Activated T-helper 1 cell treated with anti-CD3 and anti-CD28 coated beads, Interleukin-12 subunit alpha, Interleukin-12 subunit beta, Interleukin-2, Interleukin-4 antibody, amounts not matched to agents 30 ng/mL and 10 ng/mL and 1 ng/mL, durations not matched to agents 14 hours and 24 hours and 36 hours (primary cell): ENCODE measurements at places on chromosomes 3 and 15. TPM values are rescaled to one million over a fixed set of nuclear protein-coding genes. Genes with fewer than 3 reads are reported as not detected.

- H3K4me1 ChIP-seq = peaks cover 11% of the 10 kb centered on the region
- peaks cover 70% of the 10 kb centered on the region for H3K27me3 ChIP-seq
- H3K27ac ChIP-seq = no peak overlapping the region
- no peak overlapping the region for H3K4me3 ChIP-seq
- no peak for DNase-seq
These were observed 33.3 kb upstream of the XCR1 start for GRCh38 chr3:46060551-46060950.

Gene TMEM40
- not detected in 2 replicates for total RNA-seq

Gene PEAK1
- total RNA-seq = 24.3 and 27.0 TPM in 2 replicates

GRCh38 chr3:4897765-4898453 lies 81.3 kb upstream of the BHLHE40 start:
- DNase-seq = no peak
- peaks cover 24% of the 10 kb centered on the region for H3K36me3 ChIP-seq
- H3K4me3 ChIP-seq = no peak overlapping the region
- H3K27ac ChIP-seq = peak overlapping the region; percentile 90
- no peaks in the 10 kb centered on the region for H3K27me3 ChIP-seq

DNA sequence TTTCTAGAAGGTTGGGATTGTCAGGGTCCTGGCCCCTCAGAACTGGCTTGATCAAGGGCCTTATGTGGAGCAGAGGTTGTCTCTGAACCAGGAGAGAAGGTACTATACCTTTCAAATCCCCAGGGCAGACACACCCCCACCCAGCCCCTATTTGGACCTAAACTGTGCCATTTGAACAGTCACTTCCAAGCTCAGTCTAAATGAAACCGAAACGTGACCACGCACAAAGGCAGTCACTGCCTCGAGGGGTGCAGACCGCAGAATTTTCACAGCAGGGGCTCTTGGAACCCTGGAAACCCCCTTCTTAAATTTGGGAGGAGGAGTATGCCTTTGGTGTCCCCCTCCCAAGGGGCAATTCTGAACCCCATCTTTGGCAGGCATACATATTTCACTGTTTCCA lies 53.7 kb downstream of the GRIP2 start:
- DNase-seq = no peak
- H3K4me3 ChIP-seq = no peak overlapping the region
- H3K27ac ChIP-seq = no peak overlapping the region
- peaks cover 20% of the 10 kb centered on the region for H3K36me3 ChIP-seq
